ENCODE measurements at places on chromosomes 12 and 14. TPM values are rescaled to one million over a fixed set of nuclear protein-coding genes. Genes with fewer than 3 reads are reported as not detected.
A peak's percentile ranks its signal among the peaks of the same experiment; 100 is the strongest.

GRCh38 chr12:125132698-125133400, 67.6 kb downstream of the AACS start:
- no peak for DNase-seq

GRCh38 chr12:122724641-122725243, 5.9 kb downstream of the HCAR1 start:
- no peak for DNase-seq

Gene HNRNPA1
- 634 TPM for total RNA-seq

Gene LRFN5
- total RNA-seq: 0.29 TPM

GRCh38 chr12:9040484-9041186, 51.3 kb downstream of the KLRG1 start:
- DNase-seq: no peak

GRCh38 chr14:91286530-91286937, 42.0 kb upstream of the GPR68 start:
- peak; percentile 53 for DNase-seq

- DNase-seq: no peak
Observed at GRCh38 chr12:124561231-124561630, 6.2 kb downstream of the NCOR2 start.

- DNase-seq: peak; percentile 47
Observed at GRCh38 chr12:124744659-124745464, 118.8 kb downstream of the SCARB1 start.

DNA sequence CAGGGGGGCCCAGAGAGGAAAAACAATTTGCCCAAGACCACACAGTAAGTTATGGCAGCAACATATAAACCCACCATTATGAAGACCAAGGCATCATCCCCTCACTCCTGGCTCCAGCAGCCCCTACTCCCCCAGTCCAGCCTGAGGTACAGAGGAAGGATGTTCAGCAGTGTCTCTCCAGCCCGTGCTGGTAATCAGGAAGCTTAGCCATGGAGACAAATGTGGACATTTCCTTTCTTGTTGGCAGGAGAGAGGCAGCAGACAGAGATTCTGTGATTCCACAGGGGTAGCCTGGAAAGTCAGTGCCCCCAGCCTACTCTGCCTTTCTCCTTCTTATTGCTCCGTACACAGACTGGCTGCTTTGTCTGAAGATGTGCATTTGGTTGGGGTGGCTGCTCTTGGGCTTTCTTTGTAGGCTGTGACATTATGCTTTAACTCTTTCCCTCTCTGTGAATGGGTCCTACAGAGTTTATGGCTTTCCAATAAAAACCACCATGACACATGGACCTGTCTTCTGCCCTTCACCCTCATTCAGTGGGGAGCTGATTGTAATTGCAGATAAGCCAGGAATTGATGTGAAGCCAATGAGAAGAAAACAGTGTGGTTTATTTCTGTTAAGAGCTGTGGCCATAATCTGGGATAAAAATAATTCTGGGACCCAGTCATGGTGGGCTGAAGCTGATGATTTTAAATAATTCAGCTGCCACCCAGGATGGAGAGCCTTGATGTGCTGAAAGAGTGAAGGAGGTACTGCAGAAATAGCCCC, 3.4 kb downstream of the RPH3A start:
- no peak for DNase-seq

Gene MIP
- not detected for total RNA-seq

Gene NEUROD4
- not detected for total RNA-seq

DNA sequence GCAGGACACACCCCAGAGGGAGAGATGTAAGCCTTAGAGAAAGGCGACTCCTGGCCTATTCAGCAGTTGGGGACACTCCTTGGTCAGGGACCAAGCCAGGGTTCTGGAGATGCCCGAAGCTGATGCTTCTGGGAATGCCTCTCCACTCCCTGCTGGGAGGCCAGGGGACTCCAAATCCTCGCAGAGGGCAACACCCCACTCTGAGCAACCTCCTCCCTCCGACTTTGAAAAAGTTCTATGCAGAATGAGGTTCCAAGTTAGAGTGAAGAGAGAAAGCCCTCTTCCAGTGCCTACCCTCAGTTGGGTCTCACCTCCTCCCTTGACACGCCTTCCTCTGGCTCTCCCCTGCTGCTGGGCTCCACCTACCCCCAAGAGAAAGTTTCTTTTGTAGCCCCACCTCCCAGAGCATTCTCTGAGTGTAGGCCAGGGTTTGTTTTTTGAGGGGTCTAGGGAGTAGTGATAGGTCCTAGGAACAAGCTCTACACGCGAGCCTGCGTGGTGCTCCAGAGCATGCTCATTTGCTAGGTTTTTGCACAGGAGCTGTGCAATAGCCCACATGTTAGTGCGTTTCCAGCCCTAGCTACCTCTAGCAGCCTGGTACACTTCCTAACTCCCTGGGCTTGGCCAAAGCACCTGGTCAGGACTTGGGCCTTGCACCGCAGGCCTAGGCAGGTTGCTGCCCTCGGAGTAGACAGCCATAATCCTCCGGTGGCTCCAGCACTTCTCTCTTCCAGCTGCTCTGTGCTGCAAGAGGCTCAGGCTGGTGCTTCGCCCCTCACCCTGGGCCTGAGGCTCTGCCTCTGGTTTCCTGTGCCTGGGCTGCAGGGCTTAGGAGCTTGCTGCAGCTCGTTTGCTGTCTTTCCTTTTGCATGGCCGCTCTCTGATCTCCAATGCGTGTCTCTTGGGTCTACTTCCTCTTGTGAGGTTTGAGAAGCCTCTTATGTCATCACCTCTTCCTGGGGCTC, 590 bp upstream of the CEBPE start:
- DNase-seq: no peak

DNA sequence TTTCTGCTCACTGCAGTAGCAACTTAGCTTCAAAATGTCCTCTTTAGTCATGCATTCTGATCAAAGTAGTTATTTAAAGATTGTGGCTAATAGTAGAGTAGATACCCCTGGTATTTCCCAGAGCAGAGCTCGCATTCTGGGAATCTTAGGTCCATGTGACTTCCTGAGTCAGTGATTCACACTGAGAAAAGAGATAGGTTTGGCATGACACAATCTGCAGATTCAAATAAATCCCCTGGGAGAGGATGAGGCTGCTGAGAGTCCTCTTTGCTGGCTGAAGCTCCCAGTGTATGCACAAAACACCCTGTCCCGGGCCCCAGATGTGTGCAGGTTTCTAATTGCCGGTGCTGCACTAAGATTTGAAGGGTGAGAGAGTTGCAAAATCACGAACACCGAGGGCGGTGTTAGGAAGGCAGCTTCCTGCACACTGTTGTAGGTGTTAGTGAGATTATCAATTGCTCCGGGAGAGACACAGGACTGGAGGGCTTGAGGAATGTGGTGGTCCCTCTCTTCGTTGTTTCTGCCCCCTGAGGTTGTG, 233.2 kb downstream of the NRXN3 start:
- no peak for DNase-seq

DNA sequence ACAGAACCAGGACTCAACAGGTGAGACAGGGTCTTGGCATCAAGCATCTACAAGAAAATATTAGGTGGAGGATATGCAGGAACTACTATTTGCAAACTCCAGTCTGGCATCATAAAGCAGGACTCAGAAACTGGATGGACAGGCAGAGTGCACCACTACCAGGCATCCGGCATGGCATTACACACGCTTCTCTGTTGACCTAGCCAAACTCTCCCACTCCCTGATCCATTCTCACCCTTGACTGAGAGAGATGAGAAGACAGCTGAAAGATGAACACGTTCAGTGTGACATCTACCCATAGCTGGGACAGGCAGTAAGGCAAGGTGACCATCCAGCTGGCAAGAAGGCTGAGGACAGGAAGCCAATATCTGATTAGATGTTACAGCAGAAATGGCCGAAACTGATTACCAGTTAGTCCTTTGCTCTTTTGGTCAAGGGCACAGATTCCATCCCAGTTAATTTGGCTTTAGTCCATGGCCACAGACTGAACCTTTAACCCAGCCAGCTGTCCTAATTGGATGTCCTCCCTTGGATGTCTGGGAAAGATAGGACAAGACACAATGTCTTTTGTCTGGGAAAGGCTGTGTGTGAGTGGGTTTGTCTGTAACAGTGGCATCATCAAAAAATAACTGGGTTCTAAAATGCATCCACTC, 71.6 kb downstream of the BBS10 start:
- DNase-seq: no peak

DNA sequence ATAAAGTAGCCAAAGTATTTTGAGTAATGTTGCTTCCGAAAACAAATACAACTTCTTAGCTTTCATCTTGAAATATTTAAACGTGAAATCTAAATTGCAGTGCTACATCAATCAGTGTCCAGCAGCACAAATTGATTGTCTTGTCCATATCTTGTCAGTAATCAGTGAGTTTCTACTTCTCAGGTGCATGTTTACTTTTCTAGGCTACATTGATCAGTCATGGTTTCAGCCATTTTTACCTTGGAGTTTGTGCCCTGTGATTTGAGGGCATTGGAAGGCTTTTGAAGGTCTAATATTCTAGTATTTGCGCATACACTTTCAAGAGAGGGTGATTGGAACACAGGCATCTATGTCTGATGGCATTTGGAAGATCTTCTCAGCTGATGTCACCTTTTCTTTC, 12.4 kb downstream of the RMST start:
- no peak for DNase-seq

DNA sequence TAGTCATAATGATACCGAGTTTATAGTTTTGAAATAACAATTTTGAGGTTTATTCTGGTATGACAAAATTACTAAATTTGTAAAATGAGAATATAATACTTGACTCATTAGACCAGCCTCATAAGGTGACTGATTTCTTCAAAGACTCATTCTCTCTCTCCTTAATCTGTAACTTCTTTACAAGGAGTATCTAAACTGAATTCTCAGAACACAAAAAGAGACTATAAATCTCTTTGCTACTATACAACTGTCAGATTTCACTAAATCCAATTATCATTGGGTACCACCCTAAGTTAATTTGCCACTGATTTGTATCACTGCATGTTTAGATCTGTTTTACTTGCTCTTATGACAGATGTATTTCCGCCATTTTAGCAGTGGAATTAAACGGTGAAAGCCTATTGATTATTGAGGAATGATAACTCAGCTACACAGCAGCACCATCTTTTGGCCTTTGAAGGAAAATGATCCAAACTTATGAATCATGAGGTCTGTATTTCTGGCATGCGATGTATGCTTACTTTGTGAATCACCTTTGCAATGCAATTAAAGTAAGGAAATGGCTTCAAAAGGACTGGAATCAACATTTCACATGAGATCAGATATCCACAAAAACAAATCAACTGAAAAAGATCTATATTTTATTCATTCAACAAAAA, 161.2 kb downstream of the RERGL start:
- DNase-seq: peak; percentile 46

DNA sequence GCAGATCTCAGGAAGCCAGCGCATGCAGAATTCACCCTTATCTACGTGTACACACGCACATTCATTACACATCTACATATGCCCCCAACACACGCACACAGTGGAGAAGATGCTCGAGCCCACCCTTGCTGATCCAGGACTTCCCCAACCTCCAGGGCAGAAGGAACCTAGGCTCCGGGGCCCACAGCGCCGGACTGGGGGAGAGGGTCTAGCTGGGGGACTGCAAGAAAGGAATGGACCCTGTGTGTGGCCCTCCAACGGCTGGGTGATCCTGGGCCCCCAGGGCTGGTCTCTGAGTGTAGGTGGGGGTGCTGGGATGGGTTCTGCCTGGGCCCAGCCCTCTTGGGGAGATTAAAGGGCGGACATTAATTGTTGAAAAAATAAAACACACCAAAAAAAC, 128.1 kb upstream of the C14orf180 start:
- DNase-seq: no peak

DNA sequence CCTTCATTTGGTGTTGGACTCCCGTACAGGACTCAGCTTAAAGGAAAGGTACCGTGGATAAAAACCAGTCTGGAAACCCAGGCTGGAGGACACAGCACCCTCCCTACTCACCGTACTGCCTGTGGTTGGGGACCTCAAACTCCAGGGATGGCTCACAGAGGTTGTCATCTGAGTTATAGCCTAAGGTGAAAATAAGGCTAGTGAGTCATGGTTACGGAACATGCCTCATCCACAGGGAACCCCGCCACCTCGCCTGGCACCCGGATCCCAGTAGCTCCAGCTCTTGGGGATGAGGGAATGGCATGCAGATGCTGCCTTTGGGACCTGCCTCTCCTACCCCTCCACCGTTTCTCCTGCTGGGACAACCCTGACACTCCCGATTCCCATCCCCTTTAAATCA, 36.8 kb upstream of the GPR68 start:
- DNase-seq: no peak

GRCh38 chr14:85529803-85530574, at the start of gene FLRT2:
TSS of gene FLRT2 (plus strand) at chr14:85530144. CDS start at chr14:85621515, 91,371 bp downstream.
- DNase-seq: peak; percentile 77

DNA sequence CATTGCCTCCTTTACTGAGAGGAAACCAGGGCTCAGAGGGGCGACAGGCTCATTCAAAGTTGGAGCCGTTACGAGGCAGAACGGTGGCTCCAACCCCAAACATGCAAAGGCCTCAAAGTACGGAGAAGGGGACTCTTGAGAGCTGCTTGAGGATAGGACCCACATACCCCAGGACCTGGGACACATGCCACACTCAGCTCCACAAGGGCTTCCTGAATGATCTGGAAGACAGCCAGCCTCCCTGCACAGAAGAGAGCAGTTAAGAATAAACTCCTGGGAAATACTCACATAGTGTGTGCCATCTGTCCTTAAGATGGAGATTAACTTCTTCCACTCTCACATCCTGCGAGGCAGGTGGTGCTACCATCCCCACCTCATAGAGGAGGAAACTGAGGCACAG, 26.6 kb upstream of the NXPH4 start:
- no peak for DNase-seq

Gene RTL1
- total RNA-seq: 0.58 TPM

GRCh38 chr12:6914246-6914946, at the start of gene ENO2:
TSS of gene ENO2 (plus strand) at chr12:6914580. CDS start at chr12:6915833, 1,253 bp downstream.
- DNase-seq: peak; percentile 58
